HS-5 (cell line): ENCODE measurements at places on chromosomes 7 and 10.

- DNase-seq = no peak
Measured at GRCh38 chr7:131774419-131775220, 218.2 kb upstream of the PODXL start.

DNA sequence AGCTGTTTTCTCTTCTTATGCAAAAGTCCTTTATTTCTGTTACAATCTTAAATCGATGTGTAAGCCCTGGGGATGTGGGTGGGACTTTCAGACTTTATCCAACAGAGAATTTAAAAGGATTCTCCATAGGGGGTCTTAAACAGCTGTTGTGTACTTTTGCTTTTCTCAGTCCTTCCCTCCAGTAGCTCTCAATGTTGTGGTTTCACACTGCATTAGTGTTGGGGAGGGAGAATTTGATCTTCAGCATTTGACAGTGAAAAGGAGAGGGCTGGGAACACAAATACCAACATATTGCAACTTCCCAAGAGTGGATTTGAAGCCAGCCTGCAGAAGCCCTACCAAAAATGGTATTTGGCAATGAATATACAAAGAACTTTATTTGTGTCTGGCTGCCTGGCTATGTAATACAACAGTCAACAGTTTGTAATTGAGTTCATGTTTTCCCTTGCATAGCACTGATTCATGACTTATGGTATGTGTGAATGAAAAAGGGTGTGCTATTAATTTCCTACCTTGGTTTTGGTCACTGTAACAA lies 80.1 kb upstream of the CAPZA2 start:
- no peak for DNase-seq

- DNase-seq = no peak
Measured at GRCh38 chr7:156604311-156604710, 36.3 kb upstream of the RNF32 start.

DNA sequence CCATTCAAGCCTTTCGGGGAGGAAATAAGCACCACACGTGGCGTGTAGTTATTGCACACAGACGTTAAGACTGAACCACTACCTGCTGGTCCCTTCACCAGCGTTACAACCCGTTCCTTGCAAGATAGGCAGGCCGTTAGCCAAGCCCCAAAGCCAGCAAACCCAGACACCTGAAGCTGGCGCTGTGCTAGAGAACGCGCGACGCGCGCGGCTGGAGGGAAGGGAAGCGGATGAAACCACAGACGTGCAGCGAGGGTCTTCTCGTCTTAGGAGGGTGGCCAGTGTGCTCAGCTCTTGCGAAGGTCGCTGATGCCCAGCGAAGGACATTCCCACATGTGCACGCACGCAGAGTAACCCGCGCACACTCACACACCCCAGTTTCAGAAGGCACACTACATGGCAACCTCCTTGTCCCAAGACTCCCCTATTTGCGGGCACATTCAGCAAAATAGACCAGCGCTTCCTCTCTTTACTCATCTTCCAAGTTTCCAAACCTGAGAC lies 980 bp downstream of the TMEM26 start:
- DNase-seq = no peak

- DNase-seq = no peak
Measured at GRCh38 chr7:103379270-103379975, 32.0 kb downstream of the PSMC2 start.

DNA sequence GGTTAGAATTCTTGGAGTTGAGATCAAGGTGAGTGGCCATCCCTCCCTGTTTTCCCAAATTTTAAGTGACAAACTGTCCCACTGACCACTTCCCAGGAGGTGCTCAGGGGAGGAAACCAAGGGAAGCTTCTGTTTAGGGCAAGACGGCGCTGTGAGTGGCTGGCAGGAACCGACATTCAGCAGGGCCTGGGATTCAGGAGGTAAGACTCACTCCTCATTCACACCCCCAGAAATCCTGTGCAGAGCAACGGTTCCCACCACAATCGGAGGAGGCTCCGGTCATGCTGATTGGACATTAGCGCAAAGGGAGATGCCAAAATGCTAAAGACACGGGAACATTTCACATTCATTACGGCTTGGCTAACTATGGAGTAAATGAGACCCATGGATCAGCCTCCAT lies 200.9 kb downstream of the GRID1 start:
- DNase-seq = no peak
